NCI-H2081 (cell line): ENCODE measurements at places on chromosomes 4 and X.

DNA sequence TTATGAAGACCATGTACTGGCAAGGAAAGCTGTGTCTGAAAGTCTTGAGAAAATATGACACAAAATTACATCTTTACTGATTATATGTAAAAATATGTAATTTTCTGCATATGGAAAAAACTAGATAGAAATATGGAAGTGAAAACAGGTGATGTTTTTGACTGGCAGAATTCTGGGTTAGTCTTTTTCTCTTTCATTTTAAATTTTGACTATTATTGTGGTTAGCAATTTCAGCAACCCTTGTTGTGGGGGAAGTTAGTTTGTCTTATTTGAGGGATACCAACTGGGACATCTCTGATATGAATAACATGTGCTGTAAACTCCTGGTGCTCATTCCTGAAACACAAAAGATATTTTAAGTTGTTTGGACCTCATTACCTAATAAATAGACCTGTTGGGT is 49.9 kb upstream of the CPEB2 start:
- no peak for DNase-seq

DNA sequence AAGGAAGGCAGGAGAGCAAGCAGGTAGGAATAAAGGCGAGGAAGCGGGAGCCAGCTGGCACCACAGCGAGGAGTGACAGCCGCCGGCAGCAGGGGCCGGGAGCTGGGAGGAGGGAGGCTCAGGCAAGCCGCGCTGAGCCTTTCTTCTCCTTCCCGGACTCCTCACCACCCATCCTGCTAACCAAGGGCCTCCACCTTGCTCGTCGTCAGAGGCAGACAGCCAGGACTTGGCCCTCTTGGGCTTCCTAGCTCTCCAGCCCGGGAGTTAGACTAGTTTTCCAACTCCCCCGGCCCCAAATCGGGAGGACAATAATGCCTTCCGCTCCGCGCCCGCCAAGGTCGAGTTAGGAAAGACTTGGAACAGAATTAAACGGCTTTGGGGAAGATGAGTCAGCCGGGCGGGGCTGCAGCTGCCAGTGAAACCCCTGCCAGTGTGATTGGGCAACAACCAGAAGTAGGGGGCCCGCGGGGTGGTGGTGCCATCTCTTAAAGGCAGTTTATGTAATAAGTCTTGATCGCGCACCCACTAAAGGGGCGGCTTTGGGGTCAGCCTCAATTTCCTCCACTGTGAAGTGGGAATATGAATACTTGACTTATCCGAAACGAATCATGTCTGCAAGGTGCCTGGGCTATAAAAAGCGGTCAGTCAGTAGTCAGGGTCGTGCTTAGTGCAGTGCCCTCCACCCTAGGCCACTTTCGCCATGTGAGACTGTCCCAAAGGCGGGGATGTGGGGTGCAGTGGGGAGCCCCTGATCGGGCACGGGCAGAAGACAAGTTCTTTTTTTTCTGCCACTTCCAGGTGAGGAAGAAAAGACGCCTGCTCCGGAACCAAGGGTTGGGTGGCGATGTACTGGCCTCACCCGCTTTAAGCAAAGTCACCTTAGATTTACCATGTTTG is 6.7 kb upstream of the HSD17B10 start:
- DNase-seq, result no peak

GRCh38 chrX:41665686-41666085 is 23.1 kb upstream of the GPR34 start:
- DNase-seq, result no peak

DNA sequence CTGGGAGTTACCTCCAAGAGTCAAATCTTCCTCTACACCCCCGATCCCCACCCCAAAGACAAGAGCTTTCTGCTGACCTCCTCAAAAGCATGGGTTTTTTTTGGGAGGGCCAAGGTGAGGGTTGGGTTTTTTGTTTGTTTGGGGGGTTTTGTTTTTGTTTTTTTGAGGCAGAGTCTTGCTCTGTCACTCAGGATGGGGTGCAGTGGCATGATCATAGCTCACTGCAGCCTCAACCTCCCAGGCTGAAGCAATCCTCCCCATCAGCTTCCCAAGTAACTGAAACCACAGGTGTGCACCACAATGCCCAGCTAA is 18.7 kb upstream of the WFS1 start:
- DNase-seq, result no peak

DNA sequence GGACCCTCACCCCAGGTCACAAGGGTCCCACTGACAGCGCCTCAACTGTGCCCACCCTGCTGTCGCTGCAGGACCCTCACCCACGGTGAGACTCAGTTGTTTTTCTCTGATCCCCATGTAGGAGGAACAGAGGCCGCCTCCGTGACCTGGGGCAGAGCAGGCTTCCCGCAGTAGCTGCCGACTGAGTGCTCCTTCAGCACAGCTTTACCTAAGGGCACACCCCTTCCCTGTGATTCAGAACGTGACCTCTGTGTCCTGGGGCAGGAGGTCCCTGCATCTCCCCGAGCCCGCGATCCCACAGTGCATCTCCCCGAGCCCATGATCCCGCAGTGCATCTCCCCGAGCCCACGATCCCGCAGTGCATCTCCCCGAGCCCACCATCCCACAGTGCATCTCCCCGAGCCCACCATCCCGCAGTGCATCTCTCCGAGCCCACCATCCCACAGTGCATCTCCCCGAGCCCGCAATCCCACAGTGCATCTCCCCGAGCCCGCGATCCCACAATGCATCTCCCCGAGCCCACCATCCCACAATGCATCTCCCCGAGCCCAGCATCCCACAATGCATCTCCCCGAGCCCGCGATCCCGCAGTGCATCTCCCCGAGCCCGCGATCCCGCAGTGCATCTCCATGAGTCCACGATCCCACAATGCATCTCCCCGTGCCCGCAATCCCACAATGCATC is 23.6 kb downstream of the PPP2R3B start:
- no peak for DNase-seq

GRCh38 chrX:85569096-85569495 is 189.6 kb upstream of the POF1B start:
- no peak for DNase-seq

DNA sequence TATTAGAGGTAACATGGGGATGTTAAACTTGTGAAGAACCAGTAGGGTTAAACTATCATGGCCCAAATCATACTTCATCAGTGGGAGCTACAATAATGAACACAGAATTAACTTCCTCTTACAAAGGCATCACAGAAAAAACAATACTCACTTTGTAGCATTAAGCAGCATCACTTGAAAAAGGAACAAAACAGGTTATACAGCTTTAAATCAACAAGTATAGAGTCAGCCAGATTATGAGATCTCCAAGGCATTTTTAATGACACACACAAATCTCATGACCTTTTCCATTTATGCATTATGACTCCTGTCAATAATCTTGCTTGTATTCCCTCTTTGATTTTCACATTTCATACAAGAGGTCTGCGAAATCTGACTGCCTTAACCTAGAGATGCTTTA is 18.3 kb downstream of the FBXL5 start:
- no peak for DNase-seq

DNA sequence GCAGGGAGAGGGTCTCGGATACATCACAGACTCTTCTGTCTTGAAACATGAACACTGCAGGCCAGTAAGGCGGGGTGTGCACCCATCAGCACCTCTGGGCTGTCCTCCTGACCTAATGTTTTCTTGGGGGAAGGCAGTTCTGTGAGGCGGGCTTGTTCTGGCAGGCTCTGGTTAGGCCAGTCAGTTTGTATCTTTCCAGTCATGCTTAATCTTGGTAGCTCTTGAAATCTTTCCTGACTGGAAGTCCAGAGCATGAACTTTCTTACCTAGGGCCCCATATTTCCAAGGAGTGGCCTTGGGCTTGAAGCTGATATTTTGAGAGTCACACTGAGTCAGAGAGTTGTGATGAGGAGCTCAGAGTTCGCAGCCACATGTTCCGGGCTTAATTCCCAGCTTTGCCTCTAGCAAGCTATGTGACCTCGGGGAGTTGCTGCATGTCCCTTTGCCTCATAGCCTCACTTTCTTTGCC is 54.2 kb upstream of the RASSF6 start:
- no peak for DNase-seq

DNA sequence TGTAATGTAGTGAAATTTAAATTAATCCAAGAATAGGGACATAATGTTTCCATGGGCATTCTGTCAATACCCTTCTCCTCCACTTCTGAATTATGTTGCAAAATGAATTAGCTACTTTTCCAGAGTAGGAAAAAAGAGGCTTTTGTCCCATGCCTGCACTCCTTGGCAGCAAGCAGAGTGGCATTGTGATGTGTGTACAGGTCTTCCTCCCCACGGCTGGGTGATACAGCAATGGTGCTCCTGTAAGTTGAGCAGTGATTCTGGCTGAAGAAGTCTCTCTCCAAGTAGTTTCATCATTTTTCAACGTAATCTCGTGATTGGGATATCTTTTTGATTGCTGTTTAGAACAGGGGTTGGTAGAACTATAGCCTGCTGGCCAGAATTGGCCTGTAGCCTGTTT is 59.9 kb downstream of the KIT start:
- no peak for DNase-seq

GRCh38 chr4:5616331-5616950 is 91.9 kb downstream of the EVC2 start:
- DNase-seq, result no peak

DNA sequence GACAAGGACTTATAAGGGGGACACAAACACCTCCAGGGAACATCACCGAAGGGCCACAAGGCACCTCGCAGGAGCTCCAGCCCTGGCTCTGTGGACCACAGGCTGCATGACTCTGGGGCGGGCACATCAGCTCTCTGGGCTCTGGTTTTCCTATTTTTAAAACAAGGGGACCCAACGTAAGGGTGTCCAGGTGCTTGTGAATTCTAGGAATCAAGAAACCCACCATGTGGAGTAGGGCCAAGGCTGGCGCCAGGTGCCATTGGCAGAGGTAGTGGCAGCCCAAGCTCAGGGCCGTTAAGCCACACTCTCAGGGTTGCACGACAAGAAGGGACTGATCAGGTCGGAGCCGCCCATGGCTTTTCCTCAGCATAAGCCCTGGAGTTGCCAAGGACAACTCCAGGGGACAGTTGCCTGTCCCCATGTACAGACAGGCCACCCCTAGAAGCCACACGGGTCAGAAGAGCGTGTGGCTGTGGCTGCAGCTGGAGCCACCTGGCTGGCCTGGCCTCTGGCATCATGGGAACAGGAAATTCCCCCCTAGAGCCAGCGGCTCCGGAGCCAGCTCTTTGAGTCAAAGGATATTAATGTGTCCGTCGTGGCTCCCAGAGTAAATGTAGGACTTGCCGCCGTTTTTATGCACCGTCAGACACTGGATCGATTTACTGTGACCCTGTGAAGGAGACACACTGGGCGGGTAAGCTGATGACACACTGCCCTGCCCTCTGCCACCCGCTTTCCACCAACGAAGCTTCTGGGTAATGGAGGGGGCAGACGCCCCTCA is 32.5 kb downstream of the WDR1 start:
- DNase-seq, result no peak

DNA sequence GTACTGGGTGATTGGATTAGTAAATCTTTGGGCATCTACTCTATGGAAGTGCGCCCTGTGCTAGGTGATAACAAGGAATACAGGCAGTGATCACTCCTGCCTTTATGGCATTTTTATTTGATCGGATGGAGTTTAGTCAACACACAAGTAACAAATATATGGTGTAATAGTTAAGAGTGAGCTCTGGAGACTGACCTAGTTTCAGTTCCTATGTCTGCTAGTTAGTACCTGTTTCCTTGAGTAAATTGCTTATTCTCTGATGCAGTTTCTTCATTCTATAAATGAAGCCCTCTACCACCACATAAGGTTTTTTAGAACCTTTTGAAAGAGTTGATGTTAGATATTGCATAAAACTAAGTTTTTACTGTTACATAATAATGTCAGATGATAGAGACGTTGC is 134.6 kb downstream of the KDM6A start:
- no peak for DNase-seq

DNA sequence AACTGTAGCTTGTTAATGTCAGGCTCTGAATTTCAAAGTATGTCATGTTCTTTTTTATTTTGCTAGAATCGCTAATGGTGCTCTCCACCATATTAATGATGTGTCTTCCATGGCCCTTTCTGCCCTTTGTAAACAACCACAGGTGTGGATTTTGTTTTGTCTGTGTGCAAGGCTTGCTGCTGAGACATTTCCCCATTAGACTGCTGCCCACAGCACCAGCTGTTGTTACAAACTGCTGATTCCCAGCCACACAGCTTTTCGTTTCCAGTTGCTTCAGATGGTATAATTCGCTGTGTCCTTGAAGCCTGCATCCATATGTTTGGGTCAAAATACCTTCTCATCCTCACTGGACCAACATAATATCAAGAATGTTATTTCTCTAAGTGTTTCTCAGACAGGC is 32.8 kb downstream of the KCNIP4 start:
- DNase-seq, result no peak

GRCh38 chrX:133215017-133215416 is 3.1 kb downstream of the TFDP3 start:
- DNase-seq, result no peak

DNA sequence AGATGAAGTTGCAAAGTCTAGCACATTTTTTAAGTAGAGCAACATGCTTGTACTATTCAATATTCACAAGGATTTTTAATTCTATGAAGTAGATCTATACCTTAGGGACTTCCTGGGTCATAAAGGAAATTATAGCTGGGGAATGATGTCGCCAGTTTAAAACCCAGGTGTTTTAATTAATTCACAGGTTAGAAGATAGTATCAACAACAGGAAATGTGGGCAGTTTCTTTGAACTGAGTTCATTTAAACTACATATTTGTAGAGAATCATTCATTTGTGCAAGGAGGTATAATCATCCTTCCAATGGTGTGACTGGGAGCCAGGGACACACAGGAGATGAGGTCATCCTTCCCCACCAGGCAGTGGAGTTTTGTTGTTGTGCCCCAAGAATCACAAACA is 181.3 kb upstream of the KLF3 start:
- no peak for DNase-seq

DNA sequence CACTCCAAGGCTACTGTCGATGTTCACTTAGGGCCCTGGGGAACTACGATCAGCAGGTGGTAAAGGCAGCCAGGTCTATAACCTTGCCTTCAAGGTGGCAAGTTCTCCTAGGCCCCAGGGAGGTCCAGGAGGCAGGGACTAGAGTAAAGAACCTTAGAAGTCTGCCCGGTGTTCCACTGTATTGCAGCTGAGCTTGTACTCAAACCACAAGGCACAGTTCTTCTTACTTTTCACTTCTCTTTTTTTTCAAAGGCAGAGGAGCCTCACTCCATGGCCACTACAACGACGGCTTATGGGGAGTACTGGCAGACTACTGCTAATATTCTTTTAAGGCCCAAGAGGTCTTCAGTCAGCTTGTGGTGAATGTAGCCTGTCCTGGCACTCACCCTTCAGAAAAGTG is 78.8 kb upstream of the GPR174 start:
- DNase-seq, result no peak
